Amniotic stem cell (primary cell): ENCODE measurements at places on chromosomes 4 and X.

- no peak for DNase-seq
These were observed 4.0 kb downstream of the TIMP1 start for GRCh38 chrX:47586043-47586787.

DNA sequence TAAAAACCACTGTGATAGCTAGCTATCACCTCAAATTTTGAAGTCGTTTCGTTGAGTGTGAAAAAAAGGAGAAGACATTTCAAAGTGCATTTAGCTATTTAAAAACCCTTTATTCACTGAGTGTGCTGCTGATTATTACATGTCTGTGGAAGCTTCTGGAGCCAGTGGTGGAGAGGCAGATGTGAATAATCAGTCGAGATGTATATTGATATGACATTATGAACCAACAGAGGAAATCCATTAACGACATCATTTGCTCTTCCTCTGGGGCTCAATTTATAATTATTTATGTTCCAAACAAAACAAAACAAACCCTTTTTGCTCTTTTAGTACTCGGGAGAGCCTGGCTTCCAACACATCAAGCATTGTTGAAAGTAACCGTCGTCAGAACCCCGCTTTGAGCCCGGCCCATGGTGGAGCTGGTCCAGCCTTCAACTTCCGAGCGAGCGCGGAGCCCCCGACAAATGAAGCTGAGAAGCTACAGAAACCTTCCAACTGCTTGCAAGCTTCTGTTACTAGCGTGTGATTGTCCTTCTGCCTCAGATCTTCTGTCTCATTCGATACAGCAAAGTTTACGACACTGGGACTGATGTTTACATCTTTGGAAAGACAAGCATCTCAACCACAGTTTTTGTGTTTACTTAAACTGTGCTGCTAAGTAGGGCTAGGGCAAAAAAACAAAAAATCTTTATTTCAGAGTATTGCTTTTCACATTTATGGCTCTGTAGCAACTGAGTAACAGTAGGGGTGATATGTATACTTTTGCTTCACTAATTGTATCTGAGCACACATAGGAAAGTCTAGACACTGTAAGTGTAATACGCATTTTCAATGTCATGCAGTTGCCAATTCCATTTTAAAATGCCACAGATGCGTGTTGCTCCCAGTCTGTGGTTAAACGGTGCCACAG, 111.9 kb downstream of the STOX2 start:
- no peak for DNase-seq

- DNase-seq = no peak
These were observed 14.7 kb upstream of the ATP8A1 start for GRCh38 chr4:42671431-42672194.

GRCh38 chr4:66562276-66562806, 892.1 kb upstream of the EPHA5 start:
- no peak for DNase-seq

DNA sequence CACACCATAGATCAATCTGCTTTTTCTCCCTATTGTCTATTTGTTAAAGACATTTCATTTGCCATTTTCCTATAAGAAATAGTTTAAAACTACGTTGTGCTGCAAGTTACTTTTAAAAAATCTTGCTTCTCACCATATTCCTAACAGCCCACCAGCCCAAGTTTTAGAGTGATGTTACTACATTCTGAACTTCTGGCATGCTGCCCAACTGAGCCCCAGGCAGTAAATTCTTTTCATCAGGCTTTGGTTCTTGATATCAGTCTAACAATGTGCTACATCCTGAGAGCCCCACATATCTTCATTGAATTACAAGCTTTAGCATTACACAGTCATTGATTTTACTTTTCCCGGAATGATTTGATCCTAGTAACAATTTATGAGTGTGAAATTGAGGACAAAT, 283.8 kb upstream of the IL1RAPL1 start:
- no peak for DNase-seq

DNA sequence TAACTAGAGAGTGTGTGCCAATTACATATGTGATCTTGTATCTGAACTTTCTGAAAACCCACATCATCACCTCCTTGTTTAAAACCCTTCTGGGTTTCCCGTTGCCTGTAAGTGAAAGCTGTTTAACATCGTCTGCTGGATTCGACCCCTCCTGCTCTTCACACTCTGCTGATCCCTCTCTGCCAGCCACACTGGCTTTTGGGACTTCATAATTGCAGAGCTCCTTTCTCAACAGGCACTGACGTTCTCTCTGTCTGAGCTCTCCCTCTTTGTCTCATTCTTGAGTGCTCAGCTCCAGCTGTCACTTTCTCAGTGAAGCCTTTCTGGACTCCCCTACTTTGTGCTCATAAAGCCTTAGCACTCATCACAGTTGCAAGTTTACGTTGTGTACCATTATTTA, 153.9 kb downstream of the CEP135 start:
- no peak for DNase-seq

DNA sequence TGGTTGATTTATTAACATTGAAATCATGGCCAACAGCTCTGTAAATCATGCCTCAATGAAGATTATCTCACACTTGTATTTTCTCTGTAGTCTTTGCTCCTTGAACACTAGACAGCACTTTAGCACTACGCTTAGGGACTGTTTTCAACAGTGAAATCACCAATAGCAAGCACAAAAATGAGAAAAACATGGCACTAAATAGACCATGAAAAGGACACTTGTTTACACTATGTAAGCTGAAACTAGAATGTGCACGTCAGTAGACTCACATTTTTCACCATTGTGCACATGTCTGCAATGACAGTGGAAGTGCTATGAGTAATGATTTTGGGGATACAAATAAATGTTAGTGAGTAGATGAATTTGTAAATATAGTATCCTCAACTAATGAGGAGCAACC, 3.1 kb downstream of the BMP2K start:
- no peak for DNase-seq

- DNase-seq = no peak
These were observed 34.5 kb downstream of the KDM5C start for GRCh38 chrX:53190363-53190960.

GRCh38 chr4:158649111-158649680, 22.5 kb downstream of the C4orf46 start:
- DNase-seq = no peak

- DNase-seq = no peak
These were observed 92.1 kb upstream of the ANKRD50 start for GRCh38 chr4:124804584-124804983.

DNA sequence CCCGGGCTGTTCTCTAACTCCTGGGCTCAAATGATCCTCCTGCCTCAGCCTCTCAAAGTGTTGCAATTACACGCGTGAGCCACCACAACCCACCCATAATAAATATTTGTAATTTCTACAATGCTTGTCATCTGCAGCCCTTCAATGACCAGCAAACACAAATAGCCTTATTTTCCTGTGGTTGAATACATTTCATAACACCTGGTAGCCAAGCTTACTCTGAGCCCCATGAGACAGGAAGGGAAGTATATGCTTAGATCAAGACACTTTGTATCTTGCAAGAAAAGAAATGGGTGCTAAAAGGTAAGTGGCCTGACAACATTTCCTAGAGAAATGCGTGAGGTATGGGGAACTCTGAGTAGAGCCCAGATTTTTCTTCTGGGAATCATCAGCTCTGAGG, 56.9 kb upstream of the PDGFRA start:
- no peak for DNase-seq

GRCh38 chrX:10854594-10854993, 234.2 kb upstream of the MID1 start:
- DNase-seq = no peak

DNA sequence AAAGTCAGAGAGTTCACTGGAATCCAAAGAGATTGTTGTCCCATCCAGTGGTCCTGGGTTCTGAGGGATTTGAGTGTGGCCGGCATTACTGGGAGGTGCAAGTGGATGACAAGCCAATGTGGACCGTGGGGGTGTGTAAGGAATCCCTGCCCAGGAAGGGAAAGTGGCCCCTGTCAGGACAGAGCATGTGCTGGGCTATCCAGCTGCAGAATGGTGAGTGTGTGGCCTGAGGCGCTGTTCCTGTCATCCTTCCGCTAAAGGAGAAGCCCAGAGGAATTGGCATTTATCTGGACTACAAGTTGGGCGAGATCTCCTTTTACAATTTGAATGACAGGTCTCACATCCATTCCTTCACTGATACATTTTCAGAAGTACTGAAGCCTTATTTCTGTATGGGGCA, 20.4 kb upstream of the TRIM60 start:
- no peak for DNase-seq

DNA sequence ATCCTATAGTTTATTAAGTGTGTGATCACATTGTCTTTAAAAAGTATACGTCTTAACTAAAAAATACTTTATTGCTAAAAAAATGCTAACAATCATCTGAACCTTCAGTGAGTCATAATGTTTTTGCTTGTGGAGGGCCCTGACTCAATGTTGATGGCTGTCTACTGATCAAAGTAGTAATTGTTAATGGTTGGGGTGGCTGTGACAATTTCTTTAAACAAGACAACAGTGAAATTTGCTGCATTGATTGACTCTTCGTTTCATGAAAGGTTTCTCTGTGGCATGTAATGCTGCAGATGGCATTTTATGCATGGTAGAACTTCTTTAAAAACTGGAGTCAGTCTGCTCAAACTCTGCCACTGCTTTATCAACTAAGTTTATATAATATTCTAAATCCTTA, 101.4 kb upstream of the IL15 start:
- DNase-seq = no peak

DNA sequence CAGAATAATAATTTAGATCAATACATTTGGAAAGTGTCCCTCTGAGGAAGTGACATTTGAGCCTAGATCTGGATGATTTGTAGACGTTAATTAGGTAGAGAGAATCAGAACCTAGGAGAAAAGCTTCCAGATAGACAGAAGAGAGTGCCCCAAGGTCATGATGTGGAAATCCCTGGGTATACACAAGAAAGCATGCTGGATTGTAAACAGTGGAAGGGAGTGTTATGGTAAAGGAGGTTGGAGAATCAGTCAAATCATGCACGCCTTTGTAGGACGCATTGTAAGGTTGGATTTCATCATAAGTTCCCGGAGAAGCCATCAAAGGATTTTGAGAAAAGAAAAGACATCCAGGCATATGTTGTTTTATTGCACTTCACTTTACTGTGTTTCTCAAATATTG, 156.3 kb downstream of the PARM1 start:
- DNase-seq = no peak

DNA sequence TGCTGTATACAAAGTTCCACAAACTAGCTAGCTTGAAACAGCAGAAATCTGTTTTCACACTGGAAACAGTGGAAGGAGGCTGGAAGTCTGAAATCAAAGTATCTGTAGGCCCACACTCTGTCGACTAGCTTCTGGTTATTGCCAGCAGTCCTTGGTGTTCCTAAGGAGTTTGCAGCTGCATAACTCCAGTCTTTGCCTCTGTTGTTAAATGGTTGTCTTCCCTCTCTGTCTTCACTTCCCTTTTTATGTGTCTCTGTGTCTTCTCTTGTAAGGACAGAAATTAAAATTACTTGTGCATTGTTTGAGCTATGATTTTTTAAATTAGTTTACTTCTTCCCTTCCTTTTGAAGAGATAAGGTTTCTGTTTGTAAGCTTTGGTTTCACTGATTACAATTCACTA, 8.2 kb downstream of the MTHFD2L start:
- DNase-seq = no peak

- DNase-seq = no peak
These were observed 46.6 kb downstream of the AFM start for GRCh38 chr4:73528171-73528570.

GRCh38 chr4:7981738-7982394, 42.2 kb upstream of the AFAP1 start:
- no peak for DNase-seq

DNA sequence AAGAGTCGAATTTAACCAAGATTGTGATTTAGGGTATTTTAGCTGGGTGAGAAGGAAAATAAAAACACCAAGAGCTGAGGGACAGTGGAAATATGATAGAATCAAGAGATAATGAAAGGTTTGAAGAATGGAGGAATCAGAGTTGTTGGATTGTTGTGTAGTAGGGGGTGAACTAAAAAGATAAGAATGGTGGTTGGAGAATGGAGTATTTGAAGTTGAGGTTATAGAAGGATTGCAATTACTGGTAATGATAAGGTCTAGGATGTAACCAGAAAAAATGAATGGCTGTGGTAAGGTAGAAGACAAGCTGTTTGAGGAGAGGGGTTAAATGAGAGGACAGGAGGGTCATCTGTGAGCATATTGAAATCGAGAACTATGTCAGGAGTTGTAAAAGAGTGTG, 4.5 kb downstream of the ABCE1 start:
- DNase-seq = no peak

DNA sequence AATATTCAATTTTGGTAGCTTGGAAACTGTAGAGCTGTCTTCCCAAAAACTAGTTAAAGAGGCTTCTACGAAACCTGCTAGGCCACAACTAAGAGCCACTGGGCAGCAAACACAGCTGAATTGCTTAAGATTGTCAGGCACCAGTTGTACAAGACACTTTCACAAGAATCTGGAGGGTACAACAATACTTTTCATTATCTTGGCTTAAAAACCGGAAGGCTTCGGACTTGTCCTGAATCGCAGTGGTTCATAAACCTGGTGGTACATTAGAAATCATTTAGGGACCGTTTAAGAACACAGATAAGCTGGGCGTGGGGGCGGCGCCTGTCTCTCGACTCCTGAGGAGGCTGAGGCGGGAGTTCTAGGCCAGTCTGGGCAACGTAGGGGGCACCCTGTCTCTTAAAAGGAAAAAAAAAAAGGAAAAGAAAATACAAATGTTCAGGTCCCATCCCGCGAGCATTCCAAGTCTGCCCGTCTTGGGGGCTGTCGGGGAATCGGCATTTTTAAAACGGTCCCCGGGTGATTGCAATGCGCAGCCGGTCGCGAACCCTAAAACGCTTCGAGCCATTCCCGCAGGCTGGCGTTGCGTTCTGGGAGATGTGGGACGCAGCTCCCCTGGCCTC, 763 bp downstream of the PYURF start:
- DNase-seq = peak; percentile 23

- no peak for DNase-seq
These were observed 366.5 kb downstream of the CXXC4 start for GRCh38 chr4:104128031-104128849.

DNA sequence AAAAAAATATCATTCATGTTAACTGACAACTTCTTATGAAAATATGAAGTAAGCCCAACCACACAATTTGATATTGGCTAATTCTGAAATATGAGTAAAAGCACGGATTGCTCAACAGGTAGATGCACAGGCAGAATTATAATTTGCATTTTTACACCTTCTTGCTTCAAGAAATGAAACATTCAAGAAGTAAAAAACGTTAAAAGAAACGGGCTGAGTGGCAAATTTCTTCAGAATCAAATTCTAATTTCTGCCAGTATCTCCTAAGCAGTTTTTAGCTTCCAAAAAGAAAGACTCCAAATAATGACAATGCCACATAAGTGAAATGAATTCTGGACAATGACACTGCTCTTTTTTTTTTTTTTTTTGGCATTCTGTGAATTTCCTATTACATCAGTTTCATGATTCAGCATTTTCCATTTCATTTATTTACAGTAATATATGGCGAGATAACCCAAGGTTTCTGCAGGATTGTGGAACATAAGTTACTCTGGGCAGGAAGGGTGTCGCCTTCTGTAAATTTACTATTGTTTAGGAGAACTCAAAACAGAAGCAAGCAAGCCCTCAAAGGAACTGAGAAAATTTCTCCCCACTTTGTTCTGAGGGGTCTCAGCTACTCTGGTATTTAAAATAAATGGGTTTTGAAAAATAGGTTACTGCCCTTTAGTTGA, 1.4 kb downstream of the SEL1L3 start:
- DNase-seq = no peak
